ENCODE measurements at places on chromosomes 5 and 9.

DNA sequence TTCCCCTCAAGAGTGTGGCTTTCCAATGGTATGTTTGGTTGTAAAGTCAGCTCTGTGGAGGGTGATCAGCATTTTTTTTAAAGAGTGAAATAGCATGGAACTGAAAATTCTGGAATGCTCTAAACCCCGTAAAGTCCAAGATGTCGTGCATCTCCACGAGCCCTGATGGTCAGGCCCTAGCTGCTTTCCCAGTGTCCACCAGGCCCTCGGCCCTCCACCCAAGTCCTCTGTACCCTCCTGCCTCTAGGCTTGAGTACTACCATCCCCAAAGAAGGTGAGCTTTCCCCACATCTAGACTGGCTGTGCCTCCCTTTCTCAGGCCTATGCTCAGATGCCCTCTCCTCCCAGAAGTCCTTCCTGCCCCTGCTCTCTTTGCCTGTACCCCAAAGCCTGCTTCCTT is 280.3 kb downstream of the GADD45G start:
- no peaks in the 10 kb centered on the region for H3K36me3 ChIP-seq
- no peaks in the 10 kb centered on the region for H3K4me1 ChIP-seq
- no peak for DNase-seq

- peaks cover 10% of the 10 kb centered on the region for H3K27me3 ChIP-seq
- peaks cover 6% of the 10 kb centered on the region for H3K4me1 ChIP-seq
- H3K27ac ChIP-seq, result no peak overlapping the region
- H3K36me3 ChIP-seq, result no peaks in the 10 kb centered on the region
- no peak overlapping the region for H3K4me3 ChIP-seq
Observed at GRCh38 chr5:115336201-115336720, 39.8 kb upstream of the CCDC112 start.

- H3K36me3 ChIP-seq, result no peaks in the 10 kb centered on the region
- no peaks in the 10 kb centered on the region for H3K27me3 ChIP-seq
- H3K4me1 ChIP-seq, result no peaks in the 10 kb centered on the region
- no peak for DNase-seq
Observed at GRCh38 chr5:138824924-138825863, 49.9 kb downstream of the LRRTM2 start.

- H3K27me3 ChIP-seq, result no peaks in the 10 kb centered on the region
- DNase-seq, result no peak
- no peak overlapping the region for H3K4me3 ChIP-seq
- H3K36me3 ChIP-seq, result no peaks in the 10 kb centered on the region
Observed at GRCh38 chr9:80059191-80059590, 487.4 kb downstream of the TLE4 start.

- no peaks in the 10 kb centered on the region for H3K36me3 ChIP-seq
- H3K4me1 ChIP-seq, result no peaks in the 10 kb centered on the region
- DNase-seq, result no peak
- H3K27ac ChIP-seq, result no peak overlapping the region
- peaks cover 12% of the 10 kb centered on the region for H3K27me3 ChIP-seq
Observed at GRCh38 chr5:82396396-82396795, 118.2 kb upstream of the RPS23 start.

GRCh38 chr9:83509402-83509801 is 28.8 kb downstream of the FRMD3 start:
- H3K27ac ChIP-seq, result peak overlapping the region; percentile 33
- H3K4me1 ChIP-seq, result peaks cover 9% of the 10 kb centered on the region
- no peak overlapping the region for H3K4me3 ChIP-seq
- H3K36me3 ChIP-seq, result no peaks in the 10 kb centered on the region

- H3K4me3 ChIP-seq, result no peak overlapping the region
- peaks cover 4% of the 10 kb centered on the region for H3K4me1 ChIP-seq
- H3K27ac ChIP-seq, result no peak overlapping the region
- no peaks in the 10 kb centered on the region for H3K36me3 ChIP-seq
- peaks cover 10% of the 10 kb centered on the region for H3K27me3 ChIP-seq
- no peak for DNase-seq
Observed at GRCh38 chr5:157867751-157868387, 8.9 kb upstream of the CLINT1 start.

GRCh38 chr5:128498844-128499455 is 39.1 kb downstream of the FBN2 start:
- no peaks in the 10 kb centered on the region for H3K4me1 ChIP-seq
- H3K4me3 ChIP-seq, result no peak overlapping the region
- DNase-seq, result no peak
- no peak overlapping the region for H3K27ac ChIP-seq
- no peaks in the 10 kb centered on the region for H3K36me3 ChIP-seq

- no peaks in the 10 kb centered on the region for H3K4me1 ChIP-seq
- DNase-seq, result no peak
- no peak overlapping the region for H3K4me3 ChIP-seq
Observed at GRCh38 chr5:7589800-7590199, 193.9 kb downstream of the ADCY2 start.

GRCh38 chr9:8492024-8492423 is 692.4 kb upstream of the DMAC1 start:
- no peak for DNase-seq
- no peaks in the 10 kb centered on the region for H3K36me3 ChIP-seq
- H3K27me3 ChIP-seq, result no peaks in the 10 kb centered on the region
- H3K27ac ChIP-seq, result no peak overlapping the region
- no peak overlapping the region for H3K4me3 ChIP-seq
- H3K4me1 ChIP-seq, result no peaks in the 10 kb centered on the region

- no peak overlapping the region for H3K4me3 ChIP-seq
- H3K36me3 ChIP-seq, result peaks cover 30% of the 10 kb centered on the region
- peaks cover 20% of the 10 kb centered on the region for H3K4me1 ChIP-seq
- peak overlapping the region; percentile 100 for H3K27ac ChIP-seq
- H3K27me3 ChIP-seq, result no peaks in the 10 kb centered on the region
Observed at GRCh38 chr9:133151601-133152525, 11.9 kb downstream of the GBGT1 start.

DNA sequence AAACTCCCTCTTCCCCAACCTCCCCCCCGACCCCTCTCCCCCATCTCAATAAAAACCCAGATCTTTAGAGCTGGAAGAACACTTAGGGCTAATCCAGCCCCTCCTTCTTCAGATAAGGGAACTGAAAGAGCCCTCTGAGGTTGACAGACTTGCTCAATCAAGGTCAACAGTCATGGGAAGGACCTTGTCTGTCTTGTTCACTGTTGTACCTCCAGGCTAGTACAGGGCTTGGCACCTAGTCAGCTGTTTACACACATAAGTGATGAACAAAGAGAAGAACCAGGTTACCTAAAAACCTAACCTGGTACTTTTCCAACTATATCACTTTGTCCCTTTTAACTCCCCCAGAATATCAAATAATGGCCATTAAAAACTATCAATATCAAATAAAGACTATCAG is 2.4 kb downstream of the TTC39B start:
- peak overlapping the region; percentile 96 for H3K27ac ChIP-seq
- no peaks in the 10 kb centered on the region for H3K27me3 ChIP-seq
- peak overlapping the region; percentile 98 for H3K4me3 ChIP-seq
- no peak for DNase-seq
- H3K4me1 ChIP-seq, result peaks cover 47% of the 10 kb centered on the region

DNA sequence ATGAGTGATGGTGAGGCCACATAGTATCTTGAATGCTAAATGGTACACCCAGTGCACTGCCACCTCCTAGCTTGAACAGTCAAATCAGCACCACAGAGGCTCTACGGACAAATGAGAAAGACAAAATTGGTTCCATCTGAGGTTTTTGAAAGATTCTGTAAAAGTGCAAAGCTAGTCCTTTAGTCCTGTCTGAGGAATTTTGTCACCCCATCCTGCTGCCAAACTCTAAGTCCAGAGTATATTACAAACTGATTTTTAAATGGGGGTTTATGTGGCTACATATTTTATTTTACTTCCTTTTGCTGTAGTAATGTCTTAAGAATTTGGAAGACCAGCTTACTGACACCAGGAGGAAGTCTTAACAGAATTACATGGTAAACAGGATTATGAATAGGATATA is 7.7 kb downstream of the FREM1 start:
- no peak overlapping the region for H3K4me3 ChIP-seq
- H3K27ac ChIP-seq, result no peak overlapping the region
- no peaks in the 10 kb centered on the region for H3K27me3 ChIP-seq
- H3K4me1 ChIP-seq, result no peaks in the 10 kb centered on the region

- DNase-seq, result no peak
- H3K36me3 ChIP-seq, result peaks cover 40% of the 10 kb centered on the region
- peaks cover 76% of the 10 kb centered on the region for H3K4me1 ChIP-seq
- H3K27me3 ChIP-seq, result no peaks in the 10 kb centered on the region
Observed at GRCh38 chr9:89440548-89440947, 57.4 kb downstream of the SEMA4D start.

GRCh38 chr9:108816037-108816436 is 39.7 kb downstream of the ACTL7B start:
- H3K4me1 ChIP-seq, result no peaks in the 10 kb centered on the region
- no peak overlapping the region for H3K4me3 ChIP-seq
- H3K27me3 ChIP-seq, result peaks cover 41% of the 10 kb centered on the region
- no peak overlapping the region for H3K27ac ChIP-seq

DNA sequence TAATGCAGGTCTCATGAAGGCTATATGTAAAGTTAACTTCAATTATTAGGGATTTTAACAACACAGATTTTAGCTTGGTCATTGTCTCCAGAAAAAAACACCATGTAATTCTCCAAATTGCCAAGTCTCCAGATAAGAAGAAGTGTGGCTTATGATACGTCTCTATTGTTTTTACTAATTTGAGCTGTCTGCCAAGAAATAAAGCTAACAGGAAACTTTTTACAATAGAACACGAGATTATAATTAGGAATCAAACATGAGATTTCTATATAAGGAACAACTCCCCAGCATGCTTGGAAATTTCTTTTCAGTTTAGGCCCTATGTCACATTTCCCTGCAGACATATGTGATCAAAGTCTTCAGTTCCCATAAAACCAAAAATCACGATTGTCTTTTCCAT is 142.7 kb downstream of the MCTP1 start:
- H3K36me3 ChIP-seq, result no peaks in the 10 kb centered on the region
- no peak for DNase-seq
- no peak overlapping the region for H3K27ac ChIP-seq
- no peaks in the 10 kb centered on the region for H3K27me3 ChIP-seq
- H3K4me1 ChIP-seq, result no peaks in the 10 kb centered on the region

DNA sequence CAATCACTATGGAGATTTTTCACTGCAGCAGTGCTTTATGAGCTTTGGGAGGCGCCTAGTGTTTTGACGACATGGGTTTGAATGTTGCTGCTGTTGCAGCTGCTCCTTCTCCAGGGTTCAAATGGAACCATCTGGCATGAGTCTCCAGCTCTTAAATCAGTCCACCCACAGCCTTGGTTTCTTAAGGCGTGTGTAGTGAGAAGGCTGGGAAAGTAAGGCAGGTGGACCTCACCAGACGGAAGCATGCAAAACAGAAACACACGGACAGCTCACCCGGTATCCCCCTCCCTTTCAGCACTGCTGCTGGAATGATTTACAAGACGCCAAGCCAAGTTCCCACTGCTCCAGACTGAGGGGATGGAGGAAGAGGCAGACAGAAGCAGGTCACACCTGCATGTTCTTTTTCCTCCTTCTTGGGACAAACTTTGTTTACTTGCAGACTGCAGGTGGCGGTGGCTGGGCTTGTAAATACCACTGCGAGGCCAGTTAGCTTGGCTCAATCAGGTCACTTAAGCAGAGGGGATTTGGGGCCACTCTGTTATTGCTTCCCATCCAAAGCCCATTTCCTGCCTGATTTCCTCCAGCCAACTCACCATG is 47.4 kb downstream of the ADAM19 start:
- no peak overlapping the region for H3K27ac ChIP-seq
- H3K4me3 ChIP-seq, result no peak overlapping the region
- H3K36me3 ChIP-seq, result peaks cover 11% of the 10 kb centered on the region

- no peak overlapping the region for H3K4me3 ChIP-seq
- peaks cover 3% of the 10 kb centered on the region for H3K36me3 ChIP-seq
- no peak overlapping the region for H3K27ac ChIP-seq
- no peaks in the 10 kb centered on the region for H3K27me3 ChIP-seq
Observed at GRCh38 chr5:81154725-81155124, 78.4 kb upstream of the CKMT2 start.

DNA sequence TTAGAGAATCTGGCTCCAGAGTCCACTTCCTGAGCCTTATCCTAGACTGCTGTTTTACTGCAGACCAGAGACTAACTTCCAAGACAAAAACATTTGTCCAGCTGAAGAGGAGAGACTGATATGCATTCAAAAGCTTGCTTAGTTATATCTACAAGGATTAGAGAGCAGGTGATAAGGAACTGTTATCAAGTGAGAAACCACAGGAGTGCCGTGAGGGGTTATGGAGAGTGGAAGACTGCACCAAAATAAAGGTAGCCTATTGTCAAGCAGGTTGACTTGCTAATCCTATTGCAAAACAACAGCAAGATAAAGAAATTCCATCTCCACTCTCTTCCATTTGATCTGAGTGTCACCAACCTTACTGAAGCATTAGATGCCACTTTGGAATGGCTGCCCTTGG is 139.1 kb downstream of the SCAMP1 start:
- DNase-seq, result no peak
- H3K4me3 ChIP-seq, result no peak overlapping the region
- H3K36me3 ChIP-seq, result no peaks in the 10 kb centered on the region
- no peak overlapping the region for H3K27ac ChIP-seq
- no peaks in the 10 kb centered on the region for H3K4me1 ChIP-seq
- peaks cover 75% of the 10 kb centered on the region for H3K27me3 ChIP-seq

DNA sequence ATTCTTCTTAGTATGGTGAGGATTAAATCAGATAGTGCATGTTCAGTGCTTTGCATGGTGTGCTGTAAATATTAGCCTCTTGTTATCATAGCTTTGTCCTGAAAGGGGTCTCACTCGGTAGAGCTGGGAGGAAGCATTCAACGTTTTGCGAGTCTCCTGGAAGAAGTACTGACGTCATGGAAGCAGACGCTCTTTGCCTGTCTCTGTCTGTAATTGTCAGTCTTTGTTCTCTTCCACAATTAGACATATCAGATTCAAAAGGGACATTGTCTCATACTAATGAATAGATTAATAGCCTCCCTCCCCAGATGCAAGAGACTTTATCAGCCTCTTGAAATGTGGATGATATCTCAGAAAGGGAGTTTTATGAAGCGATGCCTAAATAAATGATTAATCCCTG is 91.8 kb upstream of the CXCL14 start:
- H3K4me3 ChIP-seq, result no peak overlapping the region
- no peaks in the 10 kb centered on the region for H3K36me3 ChIP-seq
- no peak overlapping the region for H3K27ac ChIP-seq
- H3K27me3 ChIP-seq, result peaks cover 15% of the 10 kb centered on the region
- DNase-seq, result no peak
- H3K4me1 ChIP-seq, result no peaks in the 10 kb centered on the region

- no peaks in the 10 kb centered on the region for H3K36me3 ChIP-seq
Observed at GRCh38 chr9:109500421-109500974, 2.4 kb upstream of the PTPN3 start.

DNA sequence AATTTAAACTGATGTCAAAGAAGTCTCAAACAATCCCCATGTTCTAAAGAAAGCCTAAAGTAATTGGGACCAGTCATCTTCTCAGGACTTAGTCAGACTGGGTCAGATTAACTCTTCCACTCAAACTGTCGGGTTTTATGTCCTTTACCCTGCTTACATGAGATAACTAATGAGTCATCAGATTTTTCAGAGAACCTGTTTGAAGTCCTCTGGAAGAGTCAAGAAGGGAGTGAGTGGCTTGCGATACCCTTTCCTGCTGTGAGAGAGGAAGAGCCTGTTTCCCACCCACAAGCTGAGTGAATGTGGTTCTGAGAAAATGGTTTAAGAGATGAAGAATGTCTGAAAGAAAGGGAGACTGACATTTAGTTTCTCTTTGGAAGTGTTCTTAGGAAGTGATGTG is 1866.7 kb upstream of the C9orf72 start:
- no peaks in the 10 kb centered on the region for H3K27me3 ChIP-seq
- no peak overlapping the region for H3K27ac ChIP-seq
- H3K36me3 ChIP-seq, result no peaks in the 10 kb centered on the region

- no peaks in the 10 kb centered on the region for H3K36me3 ChIP-seq
- no peaks in the 10 kb centered on the region for H3K4me1 ChIP-seq
- no peak overlapping the region for H3K4me3 ChIP-seq
- no peak overlapping the region for H3K27ac ChIP-seq
- H3K27me3 ChIP-seq, result peaks cover 3% of the 10 kb centered on the region
- no peak for DNase-seq
Observed at GRCh38 chr5:143569722-143570567, 166.5 kb upstream of the NR3C1 start.

All from effector memory CD8-positive, alpha-beta T cell (primary cell).